Bone marrow (tissue), 2 donors: ENCODE measurements at places on chromosomes 12 and 14.

GRCh38 chr14:29548948-29549370, 378.7 kb downstream of the PRKD1 start:
- DNase-seq: no peak

GRCh38 chr12:55396326-55396725, 4.0 kb upstream of the OR6C65 start:
- no peak for DNase-seq

- no peak for DNase-seq
These were observed 30.5 kb downstream of the SMCO2 start for GRCh38 chr12:27477049-27477448.

DNA sequence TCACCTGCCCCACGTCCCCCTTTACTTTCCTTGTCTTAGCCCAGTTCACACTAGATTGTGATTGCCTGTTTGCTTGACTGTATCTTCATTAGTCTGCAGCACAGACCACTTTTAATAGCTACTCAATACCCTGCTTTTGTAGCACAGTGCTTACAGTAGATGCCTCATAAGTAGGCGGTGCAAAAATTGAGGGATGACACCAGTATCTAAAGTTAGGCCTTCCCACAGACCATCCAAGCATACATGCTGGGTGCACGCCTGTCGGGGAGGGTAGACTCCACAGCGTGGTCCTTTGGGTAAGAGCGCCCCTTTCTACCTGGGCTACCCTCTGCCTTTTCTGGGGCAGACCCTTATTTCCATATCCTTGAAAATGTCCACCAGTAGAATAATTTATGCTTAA, 140.8 kb downstream of the GCH1 start:
- DNase-seq: no peak

- DNase-seq: no peak
These were observed 32.2 kb downstream of the PDE6H start for GRCh38 chr12:15005064-15005463.

GRCh38 chr12:103442822-103443221, 52.9 kb downstream of the C12orf42 start:
- no peak for DNase-seq

DNA sequence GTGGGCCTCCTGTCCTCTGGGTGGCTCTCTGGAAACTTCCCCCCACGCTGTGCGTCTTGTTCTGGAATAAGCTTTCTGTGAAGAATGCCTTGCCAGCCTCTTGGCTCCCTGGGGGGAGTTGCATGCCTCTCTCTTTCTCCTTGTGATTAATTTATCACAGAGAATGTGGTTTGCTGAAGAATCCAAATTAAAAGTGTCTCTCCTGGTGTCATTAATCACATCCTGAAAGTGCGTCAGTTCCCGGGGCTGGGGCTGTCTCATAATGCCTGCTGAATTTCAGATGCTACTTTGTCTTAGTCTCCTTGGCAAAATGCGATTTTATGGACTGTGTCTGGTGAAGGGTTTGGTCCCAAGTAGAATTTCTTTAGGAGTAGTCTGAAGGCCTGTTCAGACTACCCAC, 787.7 kb upstream of the TMEM132C start:
- DNase-seq: no peak

DNA sequence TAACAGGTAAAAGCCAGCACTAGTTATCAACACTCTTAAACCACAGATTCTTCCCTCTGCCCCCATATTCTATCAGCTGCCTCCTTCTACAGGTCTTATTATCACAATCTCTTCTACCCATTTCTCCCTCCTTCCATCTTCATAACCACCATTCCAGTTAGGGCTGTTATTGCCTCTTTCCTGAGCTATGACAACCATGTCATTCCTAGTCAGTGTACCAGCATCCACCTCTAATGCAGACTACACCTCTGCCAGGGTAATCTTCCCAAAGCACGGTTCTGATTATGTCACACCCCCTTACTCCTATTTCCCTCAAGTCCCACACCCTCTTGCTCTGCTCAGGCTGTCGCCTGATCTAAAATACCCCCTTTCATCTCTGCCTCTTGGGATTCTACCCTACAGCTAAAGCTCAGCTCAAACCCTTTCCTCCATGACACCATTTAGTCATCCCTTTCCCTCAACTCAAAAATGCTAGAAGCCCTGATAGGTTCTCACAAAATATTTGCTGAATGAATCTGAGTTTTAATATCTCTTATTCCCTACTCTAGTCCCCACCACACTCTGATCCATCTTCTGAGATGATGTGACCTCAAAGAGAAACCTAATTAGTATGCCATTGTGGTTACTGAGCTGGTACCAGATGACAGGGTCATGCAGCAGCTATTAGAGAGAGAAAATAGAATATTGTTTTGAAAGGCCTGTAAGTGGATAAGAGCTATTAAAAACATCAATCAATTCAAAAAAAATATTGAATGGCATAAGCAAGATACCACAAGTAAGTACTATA, 11.7 kb downstream of the RACGAP1 start:
- DNase-seq: no peak

GRCh38 chr12:83573671-83574070, 887.0 kb downstream of the TMTC2 start:
- no peak for DNase-seq

- no peak for DNase-seq
These were observed 1164.0 kb downstream of the TMEM121 start for GRCh38 chr14:106690333-106690891.
